ENCODE measurements at places on chromosomes 4 and X. TPM values are rescaled to one million over a fixed set of nuclear protein-coding genes. Genes with fewer than 3 reads are reported as not detected.

PTPN13 gene
- 5.6 TPM for total RNA-seq

FGF2 gene
- 32.5 TPM for total RNA-seq

DRD5 gene
- not detected for total RNA-seq

SLC26A1 gene
- total RNA-seq = 0.31 TPM

PGRMC1 gene
- total RNA-seq = 148 TPM

PNCK gene
- total RNA-seq = 0.58 TPM

INTU gene
- total RNA-seq = 1.1 TPM

FAM9C gene
- total RNA-seq = not detected

LRIT3 gene
- total RNA-seq = 0.06 TPM

POLN gene
- total RNA-seq = 0.72 TPM

FRG2 gene
- total RNA-seq = not detected

GPR34 gene
- total RNA-seq = 0.11 TPM

CCNA2 gene
- 46.8 TPM for total RNA-seq

LUZP4 gene
- not detected for total RNA-seq
